Activated naive CD8-positive, alpha-beta T cell treated with anti-CD3 and anti-CD28 coated beads for 36 hours (primary cell): ENCODE measurements at places on chromosomes 2 and 18.

DNA sequence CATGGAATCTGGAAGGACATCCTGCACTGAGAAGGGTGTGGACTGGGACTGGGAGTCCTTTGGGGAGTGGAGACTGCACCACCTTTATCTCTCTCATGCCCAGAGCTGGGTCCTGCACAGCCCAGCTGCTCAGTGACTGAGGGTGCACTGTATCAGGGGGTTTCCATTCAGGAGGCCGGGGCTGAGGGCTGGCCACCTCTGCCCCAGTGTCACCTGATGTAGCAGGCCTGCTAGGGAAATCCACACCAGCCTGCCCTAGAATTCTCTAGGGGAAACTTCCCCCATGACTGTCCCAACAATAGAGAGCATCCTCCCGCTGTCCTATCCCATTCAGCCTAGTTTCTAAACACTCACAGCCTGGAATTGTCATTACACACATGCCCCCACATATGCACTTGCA is 116.7 kb downstream of the CTIF start:
- no peak for DNase-seq

- DNase-seq, result no peak
Observed at GRCh38 chr2:19725392-19725791, 176.4 kb downstream of the TTC32 start.

- DNase-seq, result no peak
Observed at GRCh38 chr18:35876243-35876642, 96.2 kb upstream of the RMP24 start.

DNA sequence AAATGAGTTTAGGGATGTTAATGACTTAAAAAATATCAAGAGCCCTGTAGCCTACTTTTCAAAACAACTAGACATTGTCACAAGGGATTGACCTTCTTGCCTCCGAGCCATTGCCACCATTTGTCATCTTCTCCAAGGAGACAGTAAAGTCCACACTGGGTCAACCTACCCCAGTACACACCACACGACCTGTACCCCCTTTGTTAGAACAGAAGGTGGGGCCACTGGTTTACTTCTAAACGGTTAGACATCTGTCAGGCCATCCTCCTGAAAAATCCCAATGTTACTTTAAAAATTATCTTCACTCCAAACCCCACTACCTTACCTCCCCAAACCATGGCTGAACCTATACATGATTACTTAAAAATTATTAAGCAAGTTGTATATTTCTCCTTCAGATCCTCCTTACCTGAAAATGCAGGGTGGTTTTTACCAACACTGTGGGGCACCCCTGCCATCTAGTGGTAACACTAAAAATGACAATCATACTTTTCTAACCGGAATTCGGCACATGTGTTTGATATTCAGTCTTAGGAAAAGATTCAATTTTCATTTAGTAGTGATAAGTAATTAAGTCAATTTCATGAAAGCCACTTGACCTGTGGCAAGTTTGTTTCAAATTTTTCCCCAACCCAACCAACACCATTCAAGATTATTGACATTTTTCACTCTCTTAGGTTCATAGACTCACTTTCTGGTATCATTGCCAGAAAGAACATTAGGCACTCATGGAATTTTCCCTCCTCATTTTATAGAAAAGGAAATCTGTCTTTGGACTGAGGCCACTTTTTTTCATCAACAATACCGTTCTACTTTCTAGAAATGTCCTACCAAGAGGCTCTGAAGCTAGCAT is 265.3 kb upstream of the PKDCC start:
- DNase-seq, result peak; percentile 5

- DNase-seq, result no peak
Observed at GRCh38 chr18:74378179-74378682, 62.6 kb downstream of the C18orf63 start.

- DNase-seq, result no peak
Observed at GRCh38 chr2:3483227-3483985, 35.9 kb downstream of the ADI1 start.

GRCh38 chr2:60502144-60502543 is 51.3 kb downstream of the BCL11A start:
- DNase-seq, result no peak

- DNase-seq, result no peak
Observed at GRCh38 chr18:69945220-69946114, 2.2 kb downstream of the CD226 start.

DNA sequence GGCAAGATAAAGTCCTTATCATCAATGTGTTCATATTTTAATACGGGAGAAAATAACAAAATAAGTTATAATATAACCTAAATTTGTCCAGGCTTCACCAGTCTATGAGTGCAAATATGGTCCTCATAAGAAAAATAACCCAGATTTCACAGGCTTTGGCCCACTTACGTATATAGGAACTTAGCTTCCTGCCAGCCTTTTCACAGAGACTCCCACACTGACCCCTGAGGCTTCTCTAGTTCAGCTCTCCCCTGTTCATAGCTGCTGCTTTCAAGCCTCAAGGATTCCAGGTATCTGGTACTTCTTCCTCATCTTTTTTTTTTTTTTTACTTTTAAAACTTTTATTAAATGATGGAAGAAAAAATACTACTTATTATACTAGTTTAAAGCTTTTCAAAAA is 74.9 kb upstream of the PELI1 start:
- DNase-seq, result no peak

DNA sequence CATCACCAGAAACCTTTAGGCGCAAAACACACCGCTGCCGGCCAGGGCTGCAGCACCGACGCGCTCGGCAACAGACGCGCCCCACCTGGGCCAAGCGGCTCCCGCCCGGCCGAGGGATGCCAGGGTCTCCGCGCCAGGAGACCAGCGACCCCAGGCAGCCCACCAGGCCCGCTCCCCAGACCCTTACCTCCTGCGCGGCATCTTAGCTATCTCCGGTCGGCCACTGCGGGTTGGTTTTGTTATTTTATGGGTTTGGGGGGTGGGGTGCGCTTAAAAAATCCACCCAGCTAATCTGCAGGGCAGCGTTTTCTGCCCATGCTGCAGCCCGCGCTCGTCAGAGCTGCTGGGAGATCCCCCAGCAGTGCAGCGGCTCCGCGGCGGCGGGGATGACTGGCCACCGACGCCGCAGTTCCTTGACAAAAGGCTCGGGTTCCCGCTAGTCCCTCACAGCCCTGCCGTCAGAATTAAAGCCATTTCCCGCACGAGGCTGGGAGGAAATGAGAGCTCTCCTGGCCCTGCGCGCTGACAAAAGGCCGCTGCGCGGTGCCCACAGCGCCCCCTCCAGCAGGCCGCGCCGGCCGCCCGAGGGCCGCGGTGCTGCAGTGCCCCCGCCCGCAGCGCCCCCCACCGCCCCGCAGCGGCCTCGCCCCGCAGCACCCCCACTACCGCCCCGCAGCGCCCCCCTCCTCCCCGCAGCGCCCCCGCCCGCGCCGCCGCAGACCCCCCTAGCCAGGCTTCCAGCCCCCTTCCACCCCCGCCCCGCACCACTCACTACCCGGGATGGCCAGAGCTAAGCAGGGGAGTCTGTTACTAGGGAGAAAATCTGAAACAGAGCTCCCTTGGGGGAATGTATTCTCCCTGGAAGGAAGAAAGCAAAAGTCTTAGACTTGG is at the start of gene ADD2:
Gene ADD2, minus strand, starts transcription at position 502 of the 891 bp plus-strand sequence. CDS start 61,792 bp downstream, outside the sequence.
- DNase-seq, result peak; percentile 64

DNA sequence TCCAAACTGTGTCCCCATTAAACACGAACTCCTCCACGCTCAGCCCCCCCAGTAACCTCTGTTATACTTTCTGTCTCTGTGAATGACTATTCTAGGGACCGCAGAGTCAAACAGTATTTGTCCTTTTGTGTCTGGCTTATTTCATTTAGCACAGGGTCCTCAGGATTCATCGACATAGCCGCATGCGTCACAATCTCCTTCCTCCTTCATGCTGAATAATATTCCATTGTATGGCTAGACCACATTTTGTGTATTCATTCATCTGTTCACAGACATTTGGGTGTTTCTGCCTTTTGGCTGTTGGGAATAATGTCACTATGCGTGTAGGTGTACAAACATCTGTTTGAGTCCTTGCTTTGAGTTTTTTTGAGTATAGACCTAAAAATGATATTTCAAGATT is 80.9 kb downstream of the SH3RF3 start:
- DNase-seq, result no peak

DNA sequence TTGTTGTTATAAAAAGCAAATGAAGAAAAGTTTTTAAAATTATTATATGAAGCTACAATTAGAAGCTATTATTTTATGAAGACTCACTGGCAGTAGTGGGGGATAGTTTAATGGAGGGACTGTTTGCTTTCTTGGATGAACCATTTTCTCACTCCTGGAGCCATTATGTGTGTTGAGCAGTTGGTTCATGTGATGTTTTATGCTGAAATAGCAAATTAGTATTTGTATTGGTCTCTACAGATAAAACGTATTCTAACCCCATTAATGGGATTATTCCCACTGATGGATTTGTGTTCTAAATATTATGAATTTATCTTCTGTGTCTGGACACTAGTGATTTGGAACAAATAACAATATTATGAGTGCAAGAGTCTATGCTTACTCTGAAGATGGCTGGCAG is 507.5 kb upstream of the FSHR start:
- DNase-seq, result no peak

DNA sequence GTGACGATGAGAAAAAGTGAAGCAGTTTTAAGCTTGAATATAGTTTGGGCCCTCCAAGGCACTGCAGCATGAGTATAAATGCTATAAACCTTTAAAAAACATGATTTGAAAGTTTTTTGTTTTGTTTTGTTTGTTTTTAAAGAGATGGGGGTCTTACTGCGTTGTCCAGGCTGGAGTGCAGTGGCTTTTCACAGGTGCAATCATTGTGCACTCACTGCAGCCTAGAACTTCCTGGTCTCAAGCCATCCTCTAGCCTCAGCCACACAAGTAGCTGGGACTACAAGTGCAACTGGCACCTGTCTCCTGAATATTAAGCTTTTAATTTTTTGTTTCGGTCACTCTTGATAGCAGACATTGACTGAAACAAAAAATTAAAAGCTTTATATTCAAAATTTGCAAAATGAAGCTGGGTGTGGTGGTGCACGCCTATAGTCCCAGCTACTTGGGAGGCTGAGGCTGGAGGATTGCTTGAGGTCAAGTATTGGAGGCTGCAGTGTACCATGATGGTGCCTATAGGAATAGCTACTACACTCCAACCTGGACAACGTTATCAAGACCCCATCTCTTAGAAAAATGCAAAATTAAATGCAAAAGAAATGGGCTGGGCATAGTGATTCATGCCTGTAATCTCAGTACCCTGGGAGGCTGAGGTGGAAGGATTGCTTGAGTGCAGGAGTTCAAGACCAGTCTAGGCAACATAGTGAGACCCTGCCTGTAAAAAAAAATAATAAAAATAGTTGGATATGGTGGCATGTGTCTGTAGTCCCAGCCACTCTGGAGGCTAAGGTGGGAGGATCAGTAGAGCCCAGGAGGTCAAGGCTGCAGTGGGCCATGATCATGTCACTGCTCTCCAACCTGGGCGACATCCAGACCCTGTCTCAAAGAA is 15.0 kb downstream of the FZD5 start:
- DNase-seq, result no peak

GRCh38 chr2:68779595-68779994 is 45.0 kb downstream of the ARHGAP25 start:
- no peak for DNase-seq

DNA sequence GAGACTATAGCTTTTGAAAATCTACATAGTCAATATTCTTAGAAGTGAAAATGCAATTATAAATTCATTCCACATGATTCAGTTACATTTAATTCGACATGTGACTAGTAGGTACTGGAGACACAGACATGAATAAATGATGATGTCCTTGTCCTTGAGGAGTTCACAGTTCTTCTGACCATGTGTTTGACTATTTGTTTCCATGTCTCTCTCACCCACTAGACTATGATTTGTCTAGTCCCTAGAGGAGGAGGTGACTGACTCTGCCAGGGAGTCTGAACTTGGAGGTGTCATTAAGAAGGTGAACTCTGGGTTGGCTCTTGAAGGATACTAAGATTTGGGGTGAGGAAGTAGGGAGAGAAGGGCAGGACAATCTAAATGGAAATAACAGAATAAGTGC is 20.7 kb upstream of the UGP2 start:
- no peak for DNase-seq

- no peak for DNase-seq
Observed at GRCh38 chr2:168519534-168520308, 63.6 kb downstream of the CERS6 start.

DNA sequence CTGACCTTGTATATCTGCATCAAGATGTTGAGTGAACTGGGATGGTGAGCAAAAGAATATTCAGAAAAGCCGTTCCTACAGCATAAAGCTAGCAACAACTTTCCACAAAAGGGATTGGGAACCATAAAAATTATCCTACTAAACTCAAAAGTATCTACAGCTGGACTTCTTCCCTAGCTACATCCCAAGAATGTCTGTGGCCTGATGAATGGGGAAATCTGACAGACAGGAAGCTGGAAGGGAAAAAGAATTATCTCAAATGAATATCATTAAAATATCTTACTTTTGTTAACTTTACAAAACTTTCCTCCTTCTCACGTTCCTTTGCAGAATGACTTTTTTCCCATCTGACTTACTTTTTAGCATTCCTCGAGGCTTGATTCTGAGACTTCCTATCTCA is 150.9 kb downstream of the PDE11A start:
- no peak for DNase-seq

- DNase-seq, result peak; percentile 14
Observed at GRCh38 chr18:36186461-36187192, 670 bp upstream of the MOCOS start.

DNA sequence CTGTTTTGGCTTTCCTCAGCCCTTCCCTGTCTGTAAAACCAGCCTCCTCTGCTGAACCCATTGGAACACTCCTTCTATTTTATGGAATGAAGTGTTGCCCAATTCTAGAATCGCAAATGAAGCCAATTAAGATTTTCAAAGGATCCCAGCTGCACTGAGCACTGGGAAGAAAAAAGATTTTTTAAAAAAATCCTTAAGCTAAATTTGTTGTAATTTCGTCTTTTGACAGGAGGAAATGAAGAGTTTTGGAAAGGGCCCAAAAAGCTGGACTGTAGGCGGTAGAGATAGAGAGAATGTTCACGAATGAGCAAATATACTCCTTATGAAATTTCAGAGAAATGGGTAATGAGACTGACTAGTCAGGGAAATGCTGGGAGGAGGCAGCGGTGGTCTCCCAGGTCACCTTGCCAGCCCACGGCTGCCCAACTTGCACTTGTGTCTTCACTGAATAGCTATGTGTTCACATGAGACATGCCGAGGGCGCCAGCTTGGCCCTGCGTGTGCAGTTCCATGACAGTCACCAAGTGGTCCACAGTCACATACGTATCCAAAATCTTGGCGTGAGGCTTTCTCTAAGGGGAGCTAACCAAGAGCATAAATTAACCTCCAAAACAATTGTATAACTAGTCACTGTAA is 69.9 kb downstream of the SGPP2 start:
- no peak for DNase-seq

- no peak for DNase-seq
Observed at GRCh38 chr2:235762832-235763598, 269.2 kb downstream of the AGAP1 start.
